ENCODE measurements at places on chromosomes 1 and 21. TPM values are rescaled to one million over a fixed set of nuclear protein-coding genes. Genes with fewer than 3 reads are reported as not detected.

The UBE4B gene
- total RNA-seq: 39.3 TPM

The ASCL5 gene
- total RNA-seq: not detected

The GNPAT gene
- total RNA-seq: 36.0 TPM

The MPL gene
- not detected for total RNA-seq

The SOAT1 gene
- 28.9 TPM for total RNA-seq

The FCER1G gene
- total RNA-seq: not detected

The SPAG17 gene
- total RNA-seq: under 0.01 TPM

DNA sequence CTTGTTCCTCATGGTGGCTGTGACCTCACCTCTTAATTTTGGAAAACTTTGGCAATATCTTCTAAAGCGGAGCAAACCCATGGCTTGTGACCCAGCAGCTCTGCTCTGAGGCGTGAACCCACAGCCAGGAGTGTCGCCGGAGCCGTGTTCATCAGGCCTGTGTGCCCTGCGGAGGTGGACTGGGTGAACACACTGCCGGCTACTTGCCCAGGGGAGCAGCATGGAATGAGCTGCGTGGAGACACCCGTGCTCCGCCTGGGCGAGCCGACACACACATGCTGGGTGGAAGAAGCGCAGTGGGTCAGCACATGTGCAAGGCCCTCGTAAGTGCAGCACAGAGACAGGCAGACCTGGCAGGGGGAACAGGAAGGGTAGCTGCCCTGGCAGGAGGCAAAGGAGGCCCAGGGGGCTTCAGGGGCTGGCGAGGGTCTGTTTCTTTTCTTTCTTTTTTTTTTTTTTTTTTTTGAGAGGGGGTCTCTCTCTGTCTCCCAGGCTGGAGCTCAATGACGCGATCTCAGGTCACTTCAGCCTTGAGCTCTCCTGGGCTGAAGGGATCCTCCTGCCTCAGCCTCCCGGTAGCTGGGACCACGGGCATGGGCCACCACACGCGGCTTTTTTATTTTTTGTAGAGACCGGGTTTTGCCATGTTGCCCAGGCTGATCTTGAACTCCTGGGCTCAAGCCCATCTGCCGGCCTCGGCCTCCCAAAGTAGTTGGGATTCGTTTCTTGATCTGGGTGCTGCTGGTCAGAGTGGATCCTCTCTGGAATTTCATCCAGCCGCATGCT is 41.8 kb downstream of the AGPAT3 start:
- DNase-seq: no peak

- DNase-seq: no peak
These were observed 62.1 kb downstream of the GLUL start for GRCh38 chr1:182329471-182329870.

DNA sequence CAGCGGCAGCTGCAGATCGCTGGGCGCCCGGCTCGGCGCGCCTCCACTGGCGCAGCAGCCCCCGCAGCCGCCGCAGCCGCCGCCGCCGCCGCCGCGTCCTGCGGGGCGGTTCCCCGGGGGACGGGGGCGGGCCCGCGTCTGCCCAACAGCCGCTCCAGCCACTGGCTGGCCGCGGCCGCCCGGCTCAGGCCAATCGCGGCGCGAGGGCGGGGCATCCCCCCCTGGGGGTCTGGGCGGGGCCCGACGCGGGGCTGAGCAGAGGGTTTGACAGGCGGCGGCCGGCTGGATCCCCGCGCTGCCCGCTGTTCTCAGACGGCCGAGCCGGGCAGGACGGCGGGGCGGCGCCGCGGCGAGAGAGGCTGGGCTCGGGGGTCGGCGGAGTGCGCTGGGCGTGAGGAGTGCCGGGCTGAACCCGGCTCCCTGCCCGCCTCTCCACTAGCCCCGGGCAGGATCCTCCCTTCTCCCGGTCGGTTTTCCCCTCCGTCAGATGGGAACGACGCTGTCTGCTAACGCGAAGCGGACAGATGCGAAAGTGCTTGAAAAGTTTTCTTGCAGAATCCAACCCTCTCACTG is at the start of gene GLIS1:
GLIS1 (minus strand) TSS at position 56 of the 573 bp plus-strand sequence. CDS start 1,100 bp downstream, outside the sequence.
- DNase-seq: peak; percentile 82

GRCh38 chr21:34110594-34111202 is 37.3 kb downstream of the MRPS6 start:
- DNase-seq: no peak

GRCh38 chr21:25186273-25186672 is 421.0 kb downstream of the MRPL39 start:
- DNase-seq: no peak

DNA sequence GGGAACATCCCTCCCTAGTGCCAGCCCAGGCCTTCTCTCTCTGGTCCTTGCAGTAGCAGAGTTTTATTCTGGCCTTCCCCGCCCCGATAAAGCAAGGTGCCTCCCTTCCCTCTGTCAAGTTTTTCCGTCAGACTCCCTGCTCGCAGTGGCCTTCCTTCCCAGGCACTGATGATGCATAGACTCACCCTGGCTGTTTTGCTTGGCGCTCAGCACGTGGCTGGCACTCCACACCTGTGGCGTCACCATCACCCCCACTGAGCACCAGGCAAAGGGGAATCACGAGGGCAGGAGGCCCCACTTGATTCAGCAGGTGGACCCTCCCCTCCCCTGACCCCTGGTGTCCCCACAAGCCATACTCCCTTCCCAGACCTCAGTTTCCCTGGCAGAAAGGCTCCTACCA is 7.4 kb downstream of the SLC26A9 start:
- no peak for DNase-seq

GRCh38 chr1:42960566-42961311 is 2.1 kb upstream of the SLC2A1 start:
- no peak for DNase-seq

DNA sequence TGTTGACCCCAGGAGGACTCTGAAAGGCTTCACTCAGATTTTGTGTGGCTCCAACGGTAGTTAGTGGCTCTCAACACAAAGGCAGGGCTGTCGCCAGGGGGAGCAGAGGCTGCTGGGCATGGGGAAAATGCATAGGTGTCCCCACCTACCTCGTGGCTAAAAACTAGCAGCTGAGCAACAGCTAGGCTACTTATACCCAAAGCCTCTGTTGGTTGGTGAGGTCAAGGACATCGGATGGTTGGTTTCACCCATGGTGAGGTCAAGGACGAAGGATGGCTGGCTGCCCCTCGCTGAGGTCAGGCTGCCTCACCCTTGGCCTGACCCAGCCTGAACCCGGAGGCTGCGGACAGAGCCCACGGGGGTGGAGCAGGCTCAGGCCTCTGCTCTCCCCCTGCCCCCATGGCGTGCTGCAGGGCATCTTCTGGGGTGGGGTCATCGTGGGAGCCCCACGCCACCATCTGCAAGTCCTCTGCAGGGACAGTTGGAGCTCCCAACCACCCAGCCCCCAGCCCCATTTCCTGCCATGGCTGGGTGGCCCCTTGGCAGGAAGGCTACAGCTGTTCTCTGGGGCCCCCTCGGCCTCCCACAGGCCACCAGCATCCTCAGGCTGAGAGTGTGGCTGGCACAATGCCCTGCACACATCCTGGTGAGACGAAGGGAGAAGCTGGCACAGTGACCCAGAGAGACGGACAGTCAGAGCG is 8.5 kb upstream of the GNB1 start:
- no peak for DNase-seq

- DNase-seq: no peak
These were observed 851.2 kb upstream of the ADAMTS5 start for GRCh38 chr21:27817902-27818623.

GRCh38 chr1:186925881-186926669 is 97.3 kb downstream of the PLA2G4A start:
- peak; percentile 15 for DNase-seq

GRCh38 chr1:223175032-223175431 is 32.0 kb upstream of the TLR5 start:
- DNase-seq: peak; percentile 9

- DNase-seq: no peak
These were observed 7.6 kb downstream of the PABPC4 start for GRCh38 chr1:39569034-39569433.

DNA sequence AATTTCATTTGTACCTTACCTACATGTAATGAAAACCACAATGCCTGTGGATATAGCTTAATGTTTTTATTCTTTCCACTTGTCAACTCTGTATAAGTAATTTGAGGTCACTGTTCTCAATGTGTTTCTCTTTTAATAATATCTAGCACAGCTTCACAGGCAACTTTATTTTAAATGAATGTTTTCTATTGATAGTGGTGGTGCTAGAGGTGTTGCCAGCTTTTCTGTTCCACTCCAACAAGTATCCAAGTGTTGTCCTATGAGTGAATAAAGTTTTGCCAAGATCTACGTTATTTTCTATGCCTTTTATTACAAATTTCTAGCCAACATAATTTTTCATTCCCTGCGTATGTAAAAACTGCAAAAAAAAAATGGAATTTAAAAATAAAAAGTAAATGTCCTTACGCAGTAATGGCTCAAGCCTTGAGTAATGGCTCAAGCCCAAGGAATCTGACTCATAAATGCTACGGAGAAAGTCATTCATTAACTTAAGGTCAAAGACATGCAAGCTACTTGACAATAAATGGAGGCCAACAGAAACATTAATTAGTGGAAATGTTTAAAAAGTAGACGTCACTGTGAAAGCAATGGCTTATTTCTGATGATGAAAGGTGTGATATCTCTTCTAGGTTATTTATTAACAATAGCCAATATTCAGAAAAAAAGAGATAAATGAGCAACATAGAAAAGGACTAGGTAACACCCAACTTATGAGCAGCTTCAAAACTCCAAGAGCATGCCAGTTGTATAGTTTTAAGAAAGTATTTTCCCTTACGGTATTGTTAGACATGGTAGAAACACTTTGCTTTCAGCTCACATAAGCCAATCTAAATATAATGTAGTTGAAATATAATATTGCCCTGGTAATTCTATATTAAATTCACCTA is 71.4 kb downstream of the SLC44A5 start:
- DNase-seq: no peak
